ENCODE measurements at places on chromosomes 13 and 19.
A peak's percentile ranks its signal among the peaks of the same experiment; 100 is the strongest.

DNA sequence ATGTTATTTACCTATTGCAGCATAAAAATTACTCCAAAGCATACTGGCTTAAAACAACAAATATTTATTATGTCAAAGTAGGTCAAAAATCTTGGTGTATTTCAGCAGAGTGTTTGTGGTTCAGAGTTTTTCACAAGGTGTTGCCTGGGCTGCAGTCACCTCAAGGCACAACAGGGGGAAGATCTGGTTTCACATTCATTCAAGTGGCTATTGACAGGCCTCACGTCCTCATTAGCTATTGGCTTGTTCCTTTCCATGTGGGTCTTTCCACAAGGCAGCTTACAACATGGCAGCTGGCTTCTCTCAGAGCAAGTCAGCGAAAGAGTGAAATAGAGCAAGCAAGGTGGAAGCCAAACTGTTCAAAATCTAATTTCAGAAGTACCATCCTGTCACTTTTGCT lies 602.9 kb downstream of the OLFM4 start:
- DNase-seq, result no peak

DNA sequence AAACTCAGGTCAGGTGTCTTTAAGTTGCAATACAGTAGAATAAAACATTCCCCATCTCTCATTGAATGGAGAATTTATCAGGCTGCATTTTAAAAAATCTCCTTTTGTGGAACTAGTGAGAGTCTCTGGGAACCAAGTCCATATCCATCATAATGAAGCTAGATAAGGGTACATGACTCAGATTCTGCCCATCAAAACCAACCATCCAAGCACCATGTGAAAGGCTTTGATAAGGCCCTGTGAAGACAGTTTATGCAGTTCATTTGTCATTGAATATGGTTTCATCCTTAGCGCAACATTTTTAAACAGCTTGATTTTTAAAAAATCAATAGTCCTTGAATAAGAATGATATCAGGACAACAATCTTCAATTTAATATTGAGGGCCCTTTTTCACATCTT lies 56.3 kb upstream of the DIAPH3 start:
- no peak for DNase-seq

DNA sequence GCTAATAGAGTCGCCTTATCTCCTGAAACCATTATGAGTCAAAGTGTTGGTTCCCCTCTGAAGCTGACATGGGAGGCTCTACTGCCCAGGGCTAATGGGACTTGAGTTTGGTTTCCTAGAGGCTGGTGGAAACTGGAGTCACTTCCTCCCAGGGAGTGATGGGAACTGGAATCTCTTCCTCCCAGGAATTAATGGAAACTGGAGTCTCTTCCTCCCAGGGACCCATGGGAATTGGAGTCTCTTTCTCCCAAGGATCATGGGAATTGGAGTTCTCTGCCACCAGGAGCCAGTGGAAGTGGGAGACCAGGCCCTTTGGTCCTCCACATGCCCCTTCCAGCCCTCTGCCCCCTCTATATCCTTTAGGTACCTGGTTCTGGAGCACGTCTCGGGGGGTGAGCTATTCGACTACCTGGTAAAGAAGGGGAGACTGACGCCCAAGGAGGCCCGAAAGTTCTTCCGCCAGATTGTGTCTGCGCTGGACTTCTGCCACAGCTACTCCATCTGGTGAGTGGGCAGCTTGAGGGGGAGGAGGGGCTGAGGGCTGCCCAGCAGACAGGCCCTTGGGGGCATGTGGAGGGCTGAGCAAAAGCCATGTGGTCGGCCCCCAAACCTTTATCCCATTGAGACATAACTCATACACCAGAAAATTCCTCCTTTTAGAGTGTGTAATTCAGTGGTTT lies 5.5 kb downstream of the BRSK1 start:
- DNase-seq, result no peak

GRCh38 chr19:45150751-45151281 lies 10.0 kb downstream of the NKPD1 start:
- DNase-seq, result no peak

DNA sequence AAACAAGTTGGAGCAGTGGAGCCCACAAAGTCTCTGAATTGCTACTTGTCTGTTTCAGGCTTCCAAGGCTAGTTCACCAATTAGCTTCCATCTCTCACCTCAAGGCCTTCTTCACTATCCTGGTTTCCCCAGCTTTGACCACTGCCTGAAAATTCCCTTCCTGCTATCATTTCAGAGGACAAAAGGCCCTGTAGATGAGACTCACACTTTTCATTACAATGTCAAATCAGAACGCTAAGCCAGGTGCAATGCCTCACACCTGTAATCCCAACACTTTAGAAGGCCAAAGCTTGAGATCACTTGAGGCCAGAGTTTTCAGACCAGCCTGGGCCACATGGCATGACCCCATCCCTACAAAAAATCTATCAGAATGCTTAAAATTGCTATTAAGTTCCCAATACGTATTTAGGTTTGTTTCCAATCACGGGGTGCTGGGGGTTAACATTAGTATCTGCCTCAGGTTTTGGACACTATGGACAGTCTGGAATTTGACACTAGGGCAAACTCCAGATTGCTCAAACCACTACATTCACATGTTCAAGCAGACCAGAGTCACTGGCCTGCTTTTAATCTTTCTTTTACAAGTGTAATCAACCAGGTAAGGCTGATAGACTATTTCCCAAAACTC lies 5.5 kb downstream of the TPT1 start:
- no peak for DNase-seq

DNA sequence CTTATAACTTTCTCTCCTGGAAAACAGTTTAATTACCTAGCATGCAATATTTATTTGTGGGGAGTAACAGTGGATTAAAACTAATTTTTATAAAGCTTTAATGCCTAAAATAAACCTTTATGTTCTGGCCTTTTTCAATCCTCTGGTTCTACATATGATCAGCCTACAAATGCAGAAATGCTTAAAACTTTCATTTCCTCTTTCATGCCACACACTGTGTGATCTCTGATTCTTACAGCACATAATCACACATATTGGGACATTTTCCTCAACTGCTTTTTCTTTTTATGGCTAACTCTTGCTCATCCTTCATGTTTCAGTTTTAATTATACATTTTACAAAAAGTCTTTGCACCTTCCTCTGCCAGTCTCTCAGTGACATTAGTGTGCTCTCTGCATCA lies 910.8 kb upstream of the SLITRK6 start:
- DNase-seq, result no peak

GRCh38 chr13:65868099-65868498 lies 1362.0 kb downstream of the PCDH9 start:
- DNase-seq, result no peak

GRCh38 chr19:42125536-42125935 lies 6.7 kb downstream of the POU2F2 start:
- no peak for DNase-seq

- no peak for DNase-seq
Observed at GRCh38 chr19:30083125-30083681, 141.2 kb downstream of the URI1 start.

- DNase-seq, result no peak
Observed at GRCh38 chr13:42984026-42984425, 8.0 kb downstream of the EPSTI1 start.

DNA sequence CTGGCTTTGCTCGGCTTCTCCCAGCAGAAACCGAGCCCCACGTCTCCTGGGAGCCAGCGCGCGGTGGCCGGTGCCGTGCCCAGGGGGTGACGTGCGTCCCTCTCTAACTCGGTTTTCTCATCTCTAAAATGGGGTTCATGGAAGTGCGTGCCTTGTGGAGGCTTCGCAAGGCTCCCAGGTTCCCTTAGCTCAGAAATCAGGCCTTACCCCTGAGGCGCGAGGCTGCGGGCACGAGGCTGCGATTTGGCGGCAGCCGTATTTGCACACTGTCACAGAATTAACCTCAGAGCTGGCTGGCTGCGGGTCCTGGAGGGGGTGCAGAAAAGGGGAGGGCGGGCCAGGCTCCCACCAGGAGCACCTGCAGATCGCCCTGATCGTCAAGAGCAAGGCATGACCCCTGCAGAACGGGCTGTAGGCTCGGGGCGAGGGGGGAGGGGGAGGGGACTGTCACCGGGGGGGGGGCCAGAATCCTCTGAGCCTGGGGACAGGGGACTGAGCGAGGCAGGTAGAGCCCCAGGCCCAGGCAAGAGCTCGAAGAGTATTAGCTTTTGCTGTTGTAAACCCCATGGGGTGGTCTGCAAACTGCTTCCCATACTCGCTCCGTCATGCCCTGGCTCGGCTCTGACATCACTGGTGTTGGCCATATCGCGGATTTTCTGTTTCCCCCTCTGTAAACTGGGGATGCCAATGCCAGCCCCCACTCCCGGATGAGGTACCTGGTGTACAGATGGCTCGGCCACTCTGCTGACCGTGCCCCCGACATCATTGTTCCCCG lies 62.2 kb downstream of the CCNE1 start:
- no peak for DNase-seq

DNA sequence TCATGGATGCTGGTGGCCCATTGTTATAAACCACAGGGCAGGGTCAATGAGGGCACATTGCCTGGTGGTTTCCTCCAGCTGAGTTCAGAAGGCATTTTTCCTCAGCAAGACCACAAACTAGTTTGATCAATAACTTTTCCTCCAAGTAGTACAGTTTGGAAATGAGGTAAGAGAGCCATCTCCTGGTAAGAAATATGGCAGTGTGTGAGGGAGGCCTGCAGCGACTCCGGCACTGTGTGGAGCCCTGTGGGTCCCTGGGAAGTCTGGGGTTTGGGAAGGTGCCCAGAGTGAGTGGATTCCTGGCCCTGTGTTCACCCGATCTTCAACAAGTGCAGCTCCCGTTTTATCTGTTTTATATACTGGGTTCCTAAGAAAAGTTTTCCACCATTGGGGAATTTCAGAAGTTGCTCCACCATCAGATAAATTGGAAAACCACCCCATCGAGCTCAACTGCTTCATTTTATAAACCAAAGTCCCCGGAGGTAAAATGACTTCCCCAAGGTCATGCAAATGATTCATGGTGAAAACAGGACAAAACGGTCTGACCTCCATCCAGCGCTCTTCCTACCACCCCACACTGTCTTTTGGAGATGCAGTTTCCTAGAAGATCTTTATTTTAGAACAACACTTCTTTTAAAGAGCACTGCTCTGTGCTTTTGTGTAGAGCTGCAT lies 148.4 kb downstream of the KATNAL1 start:
- no peak for DNase-seq

- no peak for DNase-seq
Observed at GRCh38 chr19:35272122-35272719, 3.5 kb downstream of the USF2 start.

GRCh38 chr13:59446391-59446790 lies 717.3 kb downstream of the DIAPH3 start:
- no peak for DNase-seq

- no peak for DNase-seq
Observed at GRCh38 chr19:14565298-14565679, 6.6 kb downstream of the NDUFB7 start.

DNA sequence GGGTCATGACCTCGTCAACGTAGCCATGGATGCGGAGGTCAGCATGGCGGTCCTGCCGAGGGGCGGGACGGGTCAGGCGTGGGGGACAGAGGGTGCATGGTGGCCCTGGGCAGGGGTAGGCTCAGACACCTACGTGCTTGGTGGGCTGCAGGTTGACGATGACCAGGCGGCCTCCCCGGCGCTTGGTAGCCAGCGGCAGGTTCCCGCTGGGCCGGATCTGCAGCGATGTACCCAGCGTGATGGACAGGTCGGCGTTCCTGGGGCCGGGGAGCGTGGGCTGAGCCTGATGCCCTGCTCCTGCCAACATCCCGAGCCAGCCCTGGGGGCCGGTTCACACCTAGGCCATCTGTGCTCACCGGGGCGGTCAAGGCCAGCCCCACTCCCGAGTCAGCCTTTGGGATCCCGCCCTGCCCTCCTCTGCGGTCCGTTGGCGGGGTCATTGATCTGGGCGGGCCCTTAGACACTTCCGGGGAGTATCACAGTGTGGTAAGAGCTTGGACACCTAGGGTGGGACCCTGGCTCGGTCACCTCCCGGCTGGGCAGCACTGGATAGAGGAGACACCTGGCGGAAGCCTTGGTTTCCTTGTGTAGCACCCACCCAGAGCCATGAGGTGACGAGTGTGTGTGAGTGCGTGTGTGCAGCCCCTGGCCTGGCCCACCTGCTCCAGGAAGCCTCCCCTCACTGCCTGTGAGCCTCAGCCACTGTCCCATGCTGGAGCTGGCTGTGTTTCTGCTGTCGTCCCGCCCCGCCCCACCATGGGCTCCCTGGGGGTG lies 7.3 kb downstream of the SIRT6 start:
- no peak for DNase-seq

DNA sequence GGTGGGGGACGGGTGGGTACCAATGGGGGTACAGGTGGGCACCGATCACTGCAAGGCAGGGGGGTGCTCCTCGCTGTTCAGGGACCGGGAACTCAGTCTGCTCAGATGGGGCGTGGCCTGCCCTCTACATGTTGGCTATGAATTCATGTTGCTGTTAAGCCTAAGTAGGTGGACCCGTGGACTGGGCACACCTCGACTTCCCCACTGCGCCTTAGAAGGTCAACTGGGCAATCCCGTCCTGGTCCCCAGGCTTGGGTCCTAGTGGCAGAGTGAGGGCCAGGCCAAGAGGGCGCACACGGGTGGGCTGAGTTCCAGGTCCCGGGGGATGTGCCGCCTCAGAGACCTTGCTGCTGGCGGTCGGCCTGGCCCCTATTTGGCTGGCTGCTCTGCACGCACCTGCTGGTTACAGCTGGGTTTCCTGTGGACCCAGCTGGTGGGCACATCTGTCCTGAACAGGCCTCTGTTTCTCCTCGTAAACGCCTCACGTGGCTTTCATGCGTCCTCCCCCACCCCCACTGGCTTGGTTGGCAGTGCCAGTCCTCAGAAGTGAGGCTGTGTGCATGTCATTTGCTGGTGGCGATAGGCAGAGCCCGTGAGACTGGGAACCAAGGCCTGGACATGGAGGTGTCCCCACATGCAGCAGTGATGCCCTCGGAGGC lies 13.5 kb upstream of the ZNF554 start:
- no peak for DNase-seq

GRCh38 chr19:55112246-55112776 lies 5.1 kb downstream of the PPP1R12C start:
- no peak for DNase-seq

- peak; percentile 41 for DNase-seq
Observed at GRCh38 chr19:34428549-34429285, 536 bp downstream of the UBA2 start.

GRCh38 chr19:16069813-16070365 lies 6.4 kb upstream of the TPM4 start:
- no peak for DNase-seq

GRCh38 chr13:94494026-94494425 lies 14.5 kb upstream of the DCT start:
- no peak for DNase-seq

GRCh38 chr13:97316390-97316789 lies 94.3 kb downstream of the MBNL2 start:
- DNase-seq, result no peak

- DNase-seq, result no peak
Observed at GRCh38 chr13:37652596-37652995, 54.0 kb upstream of the POSTN start.

- no peak for DNase-seq
Observed at GRCh38 chr19:49602806-49603205, 11.8 kb downstream of the PRR12 start.
